ENCODE measurements at places on chromosomes 16 and 17. TPM values are rescaled to one million over a fixed set of nuclear protein-coding genes. Genes with fewer than 3 reads are reported as not detected.

DNA sequence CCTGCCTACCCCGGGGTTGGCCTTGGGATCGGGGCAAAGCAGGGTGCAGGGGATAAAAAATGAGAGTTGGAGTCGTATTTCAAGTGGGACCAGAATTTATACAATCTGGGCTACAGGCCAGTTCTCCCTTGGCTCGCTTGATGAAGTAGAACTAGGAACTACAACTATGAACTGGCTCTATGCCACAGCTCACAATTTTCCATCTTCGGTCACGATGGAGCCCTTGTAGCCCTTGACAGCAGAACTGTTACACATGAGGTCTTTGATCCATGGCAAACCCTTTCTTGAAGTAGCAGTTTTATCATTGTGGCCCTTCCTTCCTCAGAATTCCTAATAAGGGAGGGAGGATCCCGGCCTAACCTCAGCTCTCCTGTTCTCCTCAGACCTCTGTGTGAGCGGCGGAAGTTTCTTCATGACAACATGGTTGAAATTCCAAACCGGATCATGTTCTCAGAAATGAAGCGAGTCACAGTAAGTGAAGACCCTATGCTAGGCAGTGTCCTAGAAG is 17.1 kb downstream of the LIG3 start:
- peaks cover 89% of the 10 kb centered on the region for H3K36me3 ChIP-seq
- H3K27ac ChIP-seq, result no peak overlapping the region
- no peak for DNase-seq
- no peak overlapping the region for H3K4me3 ChIP-seq

GRCh38 chr17:81483085-81483861 is 29.3 kb downstream of the ACTG1 start:
- peaks cover 66% of the 10 kb centered on the region for H3K27me3 ChIP-seq
- no peak overlapping the region for H3K27ac ChIP-seq
- peak overlapping the region; percentile 52 for H3K4me3 ChIP-seq
- H3K36me3 ChIP-seq, result no peaks in the 10 kb centered on the region

GRCh38 chr16:72255786-72256185 is 83.8 kb upstream of the PMFBP1 start:
- DNase-seq, result no peak
- H3K27ac ChIP-seq, result peak overlapping the region; percentile 51
- H3K4me1 ChIP-seq, result peaks cover 17% of the 10 kb centered on the region
- H3K36me3 ChIP-seq, result no peaks in the 10 kb centered on the region
- no peaks in the 10 kb centered on the region for H3K27me3 ChIP-seq
- H3K4me3 ChIP-seq, result no peak overlapping the region

DNA sequence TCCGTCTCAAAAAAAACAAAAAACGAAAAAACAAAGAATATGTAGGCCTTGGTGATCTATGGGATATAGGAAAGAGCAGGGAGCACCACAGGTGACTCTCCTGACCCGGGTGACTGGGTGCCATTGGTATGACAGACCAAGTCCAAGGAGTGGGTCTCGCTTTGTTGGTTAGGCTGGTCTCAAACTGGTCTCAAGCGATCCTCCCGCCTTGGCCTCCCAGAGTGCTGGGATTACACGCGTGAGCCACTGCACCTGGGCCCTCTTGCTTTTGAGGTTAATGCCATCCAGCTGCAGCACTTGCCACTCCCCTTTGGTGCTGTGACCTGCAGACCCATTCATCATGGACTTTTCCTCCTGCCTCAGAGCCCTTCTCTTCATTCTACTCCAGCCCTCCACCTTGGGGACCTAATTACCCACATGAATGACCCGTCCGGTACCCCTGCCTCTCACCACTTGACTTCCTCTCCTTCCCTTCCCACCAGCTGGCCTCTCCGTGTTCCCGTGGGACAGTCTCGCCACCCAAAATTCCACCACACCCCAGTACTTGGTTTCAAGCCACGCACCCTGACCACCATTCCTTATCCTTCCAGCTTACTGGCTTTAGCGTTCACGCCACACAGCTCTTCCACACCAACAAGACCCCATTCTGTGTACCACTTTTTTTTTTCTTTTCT is 3.2 kb upstream of the UBE2G1 start:
- H3K36me3 ChIP-seq, result peaks cover 5% of the 10 kb centered on the region
- peak overlapping the region; percentile 13 for H3K27ac ChIP-seq
- H3K27me3 ChIP-seq, result no peaks in the 10 kb centered on the region
- H3K4me1 ChIP-seq, result peaks cover 25% of the 10 kb centered on the region
- H3K4me3 ChIP-seq, result no peak overlapping the region
- DNase-seq, result no peak

- H3K4me3 ChIP-seq, result no peak overlapping the region
- H3K4me1 ChIP-seq, result peaks cover 14% of the 10 kb centered on the region
- H3K27ac ChIP-seq, result no peak overlapping the region
- no peaks in the 10 kb centered on the region for H3K27me3 ChIP-seq
- DNase-seq, result no peak
These were observed 127.7 kb downstream of the NTN1 start for GRCh38 chr17:9148905-9149525.

- no peak for DNase-seq
- H3K27ac ChIP-seq, result no peak overlapping the region
- 0 out of 2 replicates have a peak, but pooled peaks cover 5% of the 10 kb centered on the region for H3K4me1 ChIP-seq
- no peak overlapping the region for H3K4me3 ChIP-seq
- no peaks in the 10 kb centered on the region for H3K36me3 ChIP-seq
These were observed 42.5 kb upstream of the CBFA2T3 start for GRCh38 chr16:89019511-89019910.

FOXJ1 gene
- total RNA-seq, result 6.2 TPM

- no peak overlapping the region for H3K4me3 ChIP-seq
- DNase-seq, result no peak
- H3K27me3 ChIP-seq, result no peaks in the 10 kb centered on the region
- peaks cover 19% of the 10 kb centered on the region for H3K36me3 ChIP-seq
These were observed 8.0 kb upstream of the LGALS9 start for GRCh38 chr17:27622986-27623385.

GRCh38 chr17:59694344-59694743 is 12.9 kb downstream of the PTRH2 start:
- no peak for DNase-seq
- no peaks in the 10 kb centered on the region for H3K4me1 ChIP-seq
- no peak overlapping the region for H3K27ac ChIP-seq
- no peaks in the 10 kb centered on the region for H3K27me3 ChIP-seq

DNA sequence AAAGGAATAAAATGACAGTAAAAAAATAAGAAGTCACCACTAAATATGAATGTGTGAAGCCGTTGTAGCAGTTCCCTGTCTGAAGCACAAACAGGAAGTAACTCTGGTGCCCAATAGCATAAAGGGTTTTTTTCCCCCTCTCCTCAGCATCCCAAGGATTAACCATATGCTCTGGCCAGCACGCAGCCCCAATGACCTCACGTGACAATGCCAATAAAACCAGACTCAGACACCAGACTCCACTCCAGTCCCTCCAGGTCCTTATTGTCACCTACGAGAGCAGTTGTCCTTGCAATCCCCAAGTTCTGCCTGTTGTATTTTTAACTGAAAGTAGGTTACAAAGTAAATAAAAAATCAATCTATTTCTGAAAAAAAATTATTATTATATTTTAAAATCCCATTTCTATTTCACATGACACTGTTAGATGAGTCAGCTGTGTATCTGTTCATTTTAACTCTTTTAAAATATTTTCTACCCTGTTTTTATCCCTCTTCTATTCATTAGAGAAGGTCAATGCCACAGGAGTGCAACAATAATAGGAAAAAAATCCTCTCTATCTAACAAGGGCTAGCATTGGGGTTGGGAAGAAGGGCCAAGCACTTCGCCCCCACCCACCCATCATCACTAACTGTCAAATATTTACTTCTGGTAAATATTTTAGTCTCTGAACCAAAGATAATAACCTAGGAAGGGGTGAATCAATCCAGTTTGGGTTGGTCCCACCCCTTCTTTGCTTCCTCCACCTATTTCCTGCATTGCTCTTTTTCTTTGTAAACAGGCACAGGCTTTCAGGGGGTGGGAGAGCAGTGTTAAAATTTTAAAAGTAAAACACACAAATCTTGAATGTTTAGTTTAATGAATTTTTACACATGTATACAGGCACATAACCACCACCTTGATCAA is 6.6 kb downstream of the PRAC1 start:
- no peak overlapping the region for H3K27ac ChIP-seq
- H3K4me3 ChIP-seq, result no peak overlapping the region
- peaks cover 94% of the 10 kb centered on the region for H3K27me3 ChIP-seq
- no peak for DNase-seq

INCA1 gene
- 1.1 TPM for total RNA-seq

GRCh38 chr16:85349365-85350145 is 237.3 kb upstream of the CIBAR2 start:
- H3K4me1 ChIP-seq, result peaks cover 21% of the 10 kb centered on the region
- no peak overlapping the region for H3K27ac ChIP-seq
- no peak for DNase-seq
- H3K27me3 ChIP-seq, result no peaks in the 10 kb centered on the region
- no peak overlapping the region for H3K4me3 ChIP-seq

SOST gene
- total RNA-seq, result 0.25 TPM

- peaks cover 19% of the 10 kb centered on the region for H3K4me1 ChIP-seq
- H3K27ac ChIP-seq, result peak overlapping the region; percentile 100
- peaks cover 4% of the 10 kb centered on the region for H3K36me3 ChIP-seq
These were observed 501 bp upstream of the AP2B1 start for GRCh38 chr17:35586569-35587073.

NT5C gene
- total RNA-seq, result 91.0 TPM

- H3K4me1 ChIP-seq, result peaks cover 20% of the 10 kb centered on the region
- no peak overlapping the region for H3K4me3 ChIP-seq
- no peak for DNase-seq
- H3K27ac ChIP-seq, result no peak overlapping the region
- H3K36me3 ChIP-seq, result 0 out of 2 replicates have a peak, but pooled peaks cover 10% of the 10 kb centered on the region
These were observed 44.4 kb upstream of the GPRC5B start for GRCh38 chr16:19929062-19929511.

DNA sequence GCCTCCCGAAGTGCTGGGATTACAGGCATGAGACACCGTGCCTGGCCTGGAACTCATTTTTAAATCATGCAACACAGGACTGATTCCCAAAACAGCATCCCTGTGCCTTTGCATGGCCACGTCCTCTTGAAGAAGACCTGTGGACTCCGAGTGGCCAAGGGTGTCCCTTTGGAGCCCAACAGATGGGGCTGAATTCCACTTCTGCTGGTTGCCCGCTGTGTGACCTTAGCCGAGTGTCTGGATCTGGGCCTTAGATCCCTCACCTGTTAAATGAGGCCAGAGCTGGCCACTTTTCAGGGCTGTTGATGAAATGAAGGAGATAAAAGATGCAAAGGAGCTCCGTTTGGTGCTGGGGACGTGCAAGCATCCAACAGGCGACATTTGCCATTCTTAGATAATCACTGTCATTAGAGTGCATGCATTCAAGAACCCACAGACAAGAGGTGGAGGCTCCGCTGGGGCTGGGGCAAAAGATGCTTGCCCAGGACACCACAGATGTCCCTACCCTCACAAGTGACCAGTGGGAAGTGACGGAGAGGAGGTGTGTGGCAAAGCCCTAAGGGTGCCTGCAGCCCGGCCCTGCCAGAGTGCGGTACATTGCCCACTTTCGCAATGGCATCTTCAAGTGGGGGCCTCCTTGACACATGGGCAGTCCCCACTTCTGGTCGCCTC is 354.1 kb upstream of the TNRC6C start:
- H3K27me3 ChIP-seq, result no peaks in the 10 kb centered on the region
- H3K36me3 ChIP-seq, result no peaks in the 10 kb centered on the region
- no peak overlapping the region for H3K27ac ChIP-seq
- H3K4me3 ChIP-seq, result no peak overlapping the region
- no peaks in the 10 kb centered on the region for H3K4me1 ChIP-seq

GRCh38 chr16:88468275-88469129 is 15.4 kb downstream of the ZFPM1 start:
- no peaks in the 10 kb centered on the region for H3K36me3 ChIP-seq
- no peaks in the 10 kb centered on the region for H3K27me3 ChIP-seq
- no peak overlapping the region for H3K27ac ChIP-seq
- H3K4me1 ChIP-seq, result peaks cover 5% of the 10 kb centered on the region

HOXB6 gene
- 0.11 TPM for total RNA-seq

All from WTC11 (cell line).